ENCODE measurements at places on chromosomes 1 and 21.

DNA sequence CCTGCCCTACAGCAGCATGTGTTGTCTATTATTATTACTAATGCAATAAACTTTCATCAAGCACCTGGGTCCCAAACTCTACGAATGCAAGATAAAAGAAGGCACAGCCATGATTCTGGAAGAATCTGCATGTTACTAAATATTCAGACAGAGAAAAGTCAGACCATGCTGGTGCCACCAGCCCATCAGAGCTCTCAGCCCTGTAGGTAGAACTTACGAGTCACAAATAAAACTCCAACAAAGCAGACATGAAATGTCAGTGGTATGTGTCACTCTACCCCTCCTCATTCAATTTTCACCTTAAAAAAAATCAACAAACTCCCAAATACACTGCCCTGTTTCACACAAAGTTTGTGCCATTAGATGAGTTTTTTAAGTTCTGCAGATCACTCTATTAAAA, 62.4 kb upstream of the TIAM1 start:
- no peak for DNase-seq

GRCh38 chr1:92461364-92462097, 25.2 kb downstream of the GFI1 start:
- no peak for DNase-seq

GRCh38 chr1:179091691-179092165, 9.9 kb downstream of the TOR3A start:
- no peak for DNase-seq

DNA sequence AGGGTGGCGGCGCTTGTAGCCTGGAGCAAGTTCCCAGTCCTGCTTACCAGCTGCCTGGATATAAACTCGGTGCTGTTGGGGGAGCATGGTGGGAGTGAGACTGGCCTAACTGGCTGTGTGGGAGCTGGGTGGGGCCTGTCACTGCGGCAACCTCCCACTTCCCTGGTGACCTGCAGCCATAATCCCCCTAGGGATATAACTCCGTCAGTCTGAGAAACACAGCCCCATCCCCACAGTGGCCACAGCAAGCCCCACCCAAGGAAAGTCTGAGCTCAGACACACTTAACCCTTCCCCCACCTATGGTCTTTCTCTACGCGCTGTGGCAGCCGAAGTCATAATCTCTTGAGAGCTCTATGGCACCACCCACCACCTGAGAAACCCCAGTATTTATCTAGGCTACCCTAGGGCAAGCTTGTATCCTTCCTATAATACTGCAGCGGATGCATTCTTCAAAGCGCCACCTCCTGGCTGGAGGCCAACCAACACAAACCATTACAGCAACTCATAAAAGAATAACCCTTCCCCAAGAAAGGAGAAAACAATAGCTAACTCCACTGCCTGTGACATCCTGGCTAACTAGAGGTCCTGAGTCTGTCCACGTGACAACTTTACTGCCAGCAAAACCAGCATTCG, 57.4 kb downstream of the ZNF648 start:
- DNase-seq: no peak

GRCh38 chr1:2255420-2256369, 27.6 kb downstream of the SKI start:
- DNase-seq: no peak

DNA sequence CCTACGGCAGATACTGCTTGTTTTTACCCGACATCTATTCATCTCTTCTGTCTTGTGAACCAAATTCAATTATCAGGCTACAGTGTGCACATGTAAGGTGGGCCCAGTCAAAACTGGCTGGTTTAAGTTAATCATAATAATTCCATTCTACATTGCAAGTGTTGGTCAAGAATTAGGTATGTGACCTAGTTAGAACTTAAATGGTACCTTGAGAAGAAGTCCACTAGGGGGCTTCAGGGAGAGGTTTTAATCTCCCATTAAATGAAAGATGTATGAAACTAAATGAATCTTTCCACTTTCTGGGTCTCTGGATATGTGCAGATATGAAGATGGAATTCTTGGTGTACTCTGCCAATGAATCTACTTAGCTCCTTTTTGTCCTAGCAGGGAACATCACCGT, 187.1 kb downstream of the CDC42BPA start:
- no peak for DNase-seq

GRCh38 chr1:248858891-248859889, at the start of gene ZNF692:
ZNF692 (minus strand) TSS chr1:248859085; CDS start chr1:248858309, 776 bp downstream.
- peak; percentile 78 for DNase-seq

GRCh38 chr1:231036416-231036815, 3.6 kb downstream of the FAM89A start:
- no peak for DNase-seq

GRCh38 chr1:116743535-116743934, 10.7 kb upstream of the CD2 start:
- DNase-seq: no peak

DNA sequence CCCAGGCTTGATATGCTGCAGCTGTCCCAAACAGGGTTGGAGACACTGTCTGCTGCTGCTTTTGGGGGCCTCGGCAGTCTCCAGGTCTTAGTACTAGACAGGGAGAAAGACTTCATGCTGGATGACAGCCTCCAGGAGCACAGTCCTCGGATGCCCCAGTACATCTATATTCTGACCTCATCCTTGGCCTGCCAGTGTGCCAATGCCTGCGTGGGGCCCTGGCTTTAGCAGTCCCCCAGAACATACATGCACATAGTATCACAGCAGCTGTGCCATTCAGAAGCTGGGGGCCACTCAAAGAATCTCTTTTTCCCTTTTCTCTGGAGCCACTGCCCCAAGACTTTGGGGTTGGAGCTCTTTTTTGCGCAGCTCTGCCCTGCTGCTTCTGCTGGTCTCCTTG, 4.4 kb upstream of the ZSCAN20 start:
- DNase-seq: no peak

- DNase-seq: no peak
Observed at GRCh38 chr1:63931468-63931867, 157.7 kb downstream of the ROR1 start.

GRCh38 chr1:155529929-155530328, 32.7 kb downstream of the ASH1L start:
- no peak for DNase-seq

DNA sequence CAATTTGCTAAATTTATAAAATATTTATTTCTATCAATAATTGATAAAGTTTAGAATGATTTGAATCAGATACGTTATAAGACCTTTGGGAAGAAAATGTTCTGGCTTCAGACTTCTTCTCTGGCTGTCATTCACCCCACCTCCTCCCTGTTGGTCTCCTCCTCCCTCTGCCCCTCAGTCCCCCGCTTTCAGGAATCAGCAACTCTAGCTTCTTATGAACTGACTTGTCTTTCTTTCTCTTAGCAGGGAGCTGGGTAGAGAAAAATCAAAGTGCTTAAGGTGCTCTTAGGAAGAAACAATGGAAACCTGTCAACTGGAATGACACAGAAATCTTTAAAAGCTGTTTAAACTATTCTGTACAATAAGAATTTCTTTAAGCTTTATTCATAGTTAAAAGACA, 71.3 kb upstream of the ETV3 start:
- DNase-seq: no peak

All from NCI-H526 treated with DMSO at 0.1 percent for 48 hours (cell line).